ENCODE measurements at places on chromosomes 1 and 21.

DNA sequence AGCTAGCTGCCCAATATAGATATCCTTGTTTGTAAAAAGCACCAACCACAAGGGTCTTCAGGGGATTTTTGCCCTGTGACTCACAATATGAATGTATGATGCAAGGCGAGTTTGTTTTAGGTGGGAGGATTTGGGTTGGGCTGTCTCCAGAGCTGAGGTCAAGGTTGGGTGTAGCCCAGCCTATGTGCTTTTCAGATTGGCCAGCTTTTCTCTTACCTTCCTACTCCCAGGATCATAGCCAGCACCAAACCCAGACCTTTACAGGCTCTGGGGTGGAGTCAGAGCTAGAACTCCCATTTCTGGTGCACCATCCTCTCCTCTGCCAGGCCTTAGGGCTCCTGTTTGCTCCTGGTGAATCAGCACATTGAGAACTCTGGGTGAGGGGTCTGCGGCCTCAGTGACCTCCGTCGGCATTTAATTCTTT, 55.6 kb upstream of the GCLM start:
- DNase-seq, result no peak

GRCh38 chr1:159780583-159781582, at the start of gene DUSP23:
Gene DUSP23, plus strand, starts transcription at chr1:159780962. Its CDS starts 139 bp downstream, at chr1:159781101.
- peak; percentile 96 for DNase-seq

DNA sequence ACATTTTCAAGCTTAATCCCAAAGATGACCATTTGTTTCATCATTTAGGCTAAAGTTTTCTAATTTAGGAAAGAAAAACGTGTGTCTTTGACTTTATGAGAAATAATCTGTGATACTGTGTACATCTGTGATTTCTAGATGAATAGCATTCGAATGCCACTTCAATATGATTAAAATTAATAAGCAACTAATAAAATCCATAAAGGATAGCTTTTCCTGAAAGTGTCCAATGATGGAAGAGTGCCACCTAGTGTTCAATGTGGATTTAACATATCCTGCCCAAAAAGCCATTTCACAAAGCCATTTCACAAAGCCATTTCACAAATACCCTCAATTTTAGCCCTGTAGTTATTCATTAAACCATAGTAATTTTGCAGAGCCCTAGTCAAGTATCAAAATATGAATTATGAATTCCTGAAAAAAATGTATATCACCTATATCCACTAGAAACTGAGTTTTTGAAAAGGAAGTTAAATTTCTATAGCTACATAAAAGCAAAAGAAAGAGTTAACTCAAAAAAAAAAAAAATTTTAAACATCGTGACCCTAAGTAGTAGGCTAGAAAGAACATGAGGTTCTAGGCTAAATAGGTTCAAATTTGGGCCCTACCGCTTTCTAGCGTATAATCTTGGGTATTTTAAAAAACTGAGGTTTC, 19.1 kb downstream of the NME7 start:
- no peak for DNase-seq

DNA sequence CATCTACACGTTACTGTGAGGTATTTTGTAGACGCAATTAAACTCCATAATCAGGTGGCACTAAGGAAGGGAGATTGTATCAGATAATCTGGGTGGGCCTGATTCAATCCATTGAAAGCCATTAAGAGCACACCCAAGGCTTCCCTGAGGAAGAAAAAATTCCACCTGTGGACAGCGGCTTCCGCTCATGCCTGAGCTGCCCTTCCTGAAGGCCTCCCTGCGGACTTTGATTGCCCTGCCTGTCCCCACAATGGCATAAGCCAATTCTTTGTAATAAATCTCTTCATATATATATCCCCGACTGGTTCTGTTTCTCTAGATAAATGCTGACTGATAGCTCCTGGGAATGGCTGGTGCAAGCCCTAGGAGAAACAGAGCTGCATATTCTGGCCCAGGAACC, 138.3 kb downstream of the TGFBR3 start:
- DNase-seq, result no peak

DNA sequence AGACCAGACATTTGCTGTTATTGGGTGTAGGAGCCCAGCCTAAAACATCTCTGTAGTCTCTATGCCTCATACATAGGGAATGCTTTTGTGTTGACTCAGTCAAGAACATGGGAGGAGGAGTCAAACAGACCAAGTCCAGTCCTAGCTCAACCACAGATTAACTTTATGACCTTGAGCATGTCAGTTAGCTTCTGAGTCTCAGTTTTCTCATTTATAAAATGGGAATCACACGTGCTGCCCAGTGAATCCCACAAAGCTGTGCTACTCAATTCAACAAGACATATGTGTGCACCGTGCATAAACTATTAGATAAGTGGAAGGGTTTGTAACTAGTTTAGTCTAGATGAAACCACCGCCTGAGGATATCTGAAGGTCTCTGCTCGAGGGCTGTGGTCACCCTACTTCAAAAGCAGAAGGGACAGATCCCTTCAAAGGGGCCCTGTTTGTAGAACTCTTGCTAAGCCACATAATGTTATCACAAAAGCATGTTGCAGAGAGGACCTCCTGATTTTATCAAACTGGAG, 109.5 kb upstream of the NFIA start:
- DNase-seq, result no peak

- no peak for DNase-seq
Measured at GRCh38 chr1:52400131-52400530, 4.1 kb downstream of the ORC1 start.

- DNase-seq, result no peak
Measured at GRCh38 chr1:60160141-60160540, 86.6 kb upstream of the C1orf87 start.

GRCh38 chr21:37449302-37449937, 82.8 kb downstream of the DYRK1A start:
- no peak for DNase-seq

- DNase-seq, result no peak
Measured at GRCh38 chr1:237640011-237640671, 250.6 kb downstream of the ZP4 start.

DNA sequence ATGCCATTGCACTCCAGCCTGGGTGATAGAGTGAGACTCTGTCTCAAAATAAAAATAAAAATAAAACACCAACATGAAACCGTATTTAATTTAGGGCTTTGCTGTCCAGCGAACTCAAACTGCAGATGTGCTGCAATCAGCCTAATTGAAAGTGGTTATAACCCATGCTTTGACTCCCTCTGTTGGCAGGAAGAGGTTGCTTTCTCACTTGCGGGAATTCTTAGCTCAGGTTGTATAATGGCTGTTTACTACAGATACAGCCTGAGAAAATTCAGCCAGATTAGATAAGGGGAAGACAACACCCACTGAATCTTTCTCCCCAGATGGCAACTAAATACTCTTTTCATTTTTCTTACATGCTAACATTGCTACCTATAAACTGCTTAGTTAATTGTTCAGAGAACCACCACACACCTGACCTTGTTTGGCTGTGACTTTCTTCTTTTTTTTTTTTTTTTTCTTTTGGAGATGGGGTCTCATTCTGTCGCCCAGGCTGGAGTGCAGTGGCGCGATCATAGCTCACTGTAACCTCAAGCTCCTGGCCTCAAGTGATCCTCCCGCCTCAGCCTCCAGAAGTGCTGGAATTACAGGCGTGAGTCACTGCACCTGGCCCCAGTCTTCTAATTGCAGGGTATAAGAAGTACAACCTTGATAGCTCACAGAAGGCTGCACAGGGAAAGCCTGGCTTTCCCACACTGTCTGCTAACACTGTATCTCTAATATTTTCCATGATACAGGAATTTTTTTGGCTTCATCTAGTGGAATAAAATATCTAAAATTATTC, 34.6 kb downstream of the DNTTIP2 start:
- peak; percentile 28 for DNase-seq

GRCh38 chr1:153168686-153169085, 18.0 kb upstream of the SPRR2G start:
- no peak for DNase-seq

DNA sequence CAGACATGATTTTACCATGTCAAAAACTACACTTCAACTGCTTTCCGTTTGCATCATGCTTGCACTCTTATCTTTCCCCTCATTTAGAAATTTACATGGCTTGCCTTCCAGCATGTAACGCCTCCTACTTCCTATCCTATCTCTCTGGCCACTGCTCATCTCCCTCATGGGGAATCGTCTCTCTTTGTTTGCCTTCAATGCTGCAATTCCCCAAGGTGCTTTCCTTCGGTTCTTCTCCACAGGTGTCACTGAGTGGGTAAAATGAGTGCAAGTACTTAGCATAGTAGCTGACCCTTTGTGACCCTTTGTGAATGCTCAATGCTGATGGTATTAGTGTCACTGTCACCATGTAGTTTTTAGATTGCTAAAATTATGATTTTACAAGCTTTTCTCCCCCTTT, 63.1 kb downstream of the APP start:
- DNase-seq, result no peak

- DNase-seq, result no peak
Measured at GRCh38 chr1:162373541-162374260, 3.0 kb downstream of the SPATA46 start.

DNA sequence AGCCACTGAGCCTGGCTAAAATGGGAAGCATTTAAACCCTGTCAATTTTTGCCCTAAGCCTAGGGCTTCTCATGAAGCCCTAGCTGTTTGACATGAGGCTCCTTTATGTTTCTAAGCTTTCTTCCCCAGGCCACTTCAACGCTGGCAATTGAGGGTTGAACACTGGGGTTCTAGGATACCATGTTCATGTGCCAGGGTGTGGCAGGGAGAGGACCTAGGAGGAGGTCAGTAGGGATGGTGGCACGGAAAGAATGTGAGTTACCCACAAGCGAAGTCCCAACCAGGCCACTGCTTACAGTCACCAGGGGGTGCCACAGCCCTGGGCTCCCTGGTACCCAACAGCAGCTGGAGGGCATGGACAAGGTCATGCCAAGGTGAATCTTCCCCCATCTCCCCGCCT, 90.8 kb upstream of the AJAP1 start:
- no peak for DNase-seq

GRCh38 chr1:234942879-234943506, 185.6 kb downstream of the TOMM20 start:
- DNase-seq, result no peak

DNA sequence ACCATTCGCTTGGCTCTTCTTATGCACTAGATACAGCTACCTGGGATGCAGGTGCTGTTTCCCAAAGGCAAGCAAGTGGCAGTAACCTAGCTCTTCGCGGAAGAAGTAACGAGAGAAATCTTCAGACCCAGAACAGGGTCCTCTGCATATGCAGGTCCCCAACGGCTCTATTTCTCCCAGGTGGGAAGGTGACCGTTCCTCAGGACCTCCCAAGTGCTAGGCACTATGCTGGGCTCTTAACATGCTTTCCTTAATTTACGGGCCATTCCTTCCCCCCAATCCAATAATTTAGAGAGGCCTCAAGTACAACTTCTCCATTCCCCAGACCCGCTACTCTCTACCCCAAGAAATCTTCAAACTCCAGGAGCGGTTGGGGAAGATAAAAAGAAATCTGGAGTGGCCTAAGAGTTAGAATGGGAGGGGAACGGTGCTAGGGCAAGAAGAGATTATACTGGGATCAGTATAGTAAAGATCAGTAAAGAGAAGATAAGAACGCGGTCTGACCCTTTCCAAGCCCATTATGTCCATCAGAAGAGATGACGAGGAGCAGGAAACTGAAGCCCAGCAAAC, 410 bp downstream of the TXNDC12 start:
- DNase-seq, result no peak

- no peak for DNase-seq
Measured at GRCh38 chr1:87513255-87513654, 184.6 kb downstream of the LMO4 start.

DNA sequence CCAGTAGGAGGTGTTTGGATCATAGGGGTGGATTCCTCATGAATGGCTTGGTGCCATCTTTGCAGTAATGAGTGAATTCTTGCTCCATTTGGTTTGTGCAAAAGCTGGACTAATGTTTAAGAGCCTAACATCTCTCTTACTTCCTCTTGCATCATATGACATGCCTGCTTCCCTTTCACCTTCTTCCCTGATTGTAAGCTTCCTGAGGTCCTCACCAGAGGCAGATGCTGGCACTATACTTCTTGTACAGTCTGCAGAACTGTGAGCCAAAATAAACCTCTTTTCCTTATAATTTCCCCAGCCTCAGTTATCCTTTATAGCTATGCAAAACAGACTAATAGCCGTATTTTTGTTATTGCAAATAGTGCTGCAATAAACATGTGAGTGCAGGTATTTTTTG, 8.1 kb downstream of the PRSS38 start:
- no peak for DNase-seq

DNA sequence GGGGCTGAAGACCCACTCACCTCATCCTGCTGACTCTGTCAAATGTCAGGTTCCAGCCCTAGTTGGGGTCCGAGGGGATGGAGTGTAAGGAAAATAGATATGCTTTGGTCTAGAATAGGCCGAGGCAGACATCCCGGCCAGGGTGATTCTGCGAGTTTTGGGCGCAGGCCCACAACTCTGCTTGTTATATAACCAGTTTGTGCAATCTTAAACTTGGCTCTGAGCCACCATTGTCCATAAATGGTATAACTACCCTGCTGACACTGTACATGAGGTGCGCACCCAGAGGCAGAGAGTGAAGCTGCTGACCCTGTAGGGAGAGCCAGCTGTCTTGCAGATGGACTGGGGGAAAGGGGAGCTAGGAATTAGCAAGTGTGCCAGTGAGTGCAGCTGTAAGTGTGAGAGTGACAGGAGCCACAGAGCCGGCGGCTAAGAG, 1388.8 kb downstream of the AMY1C start:
- DNase-seq, result no peak

- DNase-seq, result no peak
Measured at GRCh38 chr21:44730028-44730395, 18.6 kb upstream of the TSPEAR start.

- no peak for DNase-seq
Measured at GRCh38 chr1:3577300-3577699, 34.0 kb downstream of the MEGF6 start.

GRCh38 chr1:67791261-67791660, 42.0 kb downstream of the GNG12 start:
- no peak for DNase-seq

DNA sequence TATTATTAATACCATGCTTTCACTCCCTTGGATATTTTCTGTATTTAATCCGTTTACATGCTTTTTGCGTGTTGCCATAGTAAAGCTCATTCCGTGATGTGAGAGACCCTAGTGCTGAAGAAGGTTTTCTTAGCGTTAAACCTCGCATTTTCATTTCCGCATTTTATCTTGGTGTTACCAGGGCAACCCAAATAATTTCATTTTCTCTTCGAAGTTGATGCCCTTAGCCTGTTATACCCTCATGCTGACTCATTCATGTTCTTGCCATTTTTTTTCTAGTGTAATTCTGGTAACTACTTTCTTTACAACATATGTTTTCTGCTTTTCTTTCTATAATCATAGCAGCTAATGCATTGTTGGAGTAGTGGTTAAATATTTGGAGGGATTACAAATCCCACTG, 37.2 kb downstream of the LRRC8C start:
- DNase-seq, result no peak

GRCh38 chr21:45049714-45050344, 24.6 kb upstream of the ADARB1 start:
- DNase-seq, result no peak

DNA sequence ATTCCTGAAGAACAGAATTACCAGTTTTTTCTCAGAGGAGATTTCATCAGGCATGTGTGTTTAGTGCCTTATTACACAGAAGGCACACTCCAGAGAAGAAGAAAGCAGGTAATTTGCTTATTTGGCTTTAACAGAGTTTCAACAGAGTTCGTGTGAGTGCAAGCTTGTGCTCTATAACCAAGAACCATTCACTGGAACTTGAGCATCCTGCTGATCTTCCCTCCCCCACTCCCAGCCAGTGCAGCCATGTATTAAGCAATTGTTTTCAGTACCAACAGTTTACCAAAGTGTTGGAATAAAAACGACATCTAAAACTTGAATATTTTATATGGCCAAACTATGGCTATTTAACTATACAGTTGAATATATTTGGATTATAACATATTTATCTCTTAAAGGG, 4.3 kb downstream of the MGST3 start:
- no peak for DNase-seq
